Stimulated activated CD8-positive, alpha-beta memory T cell treated with anti-CD3 and anti-CD28 coated beads, Interleukin-7, amount 100 ng/mL, for 1 hour (primary cell): ENCODE measurements at places on chromosomes 5 and 9.

- no peak for DNase-seq
These were observed 225.7 kb downstream of the CACNA1B start for GRCh38 chr9:138103111-138103848.

- no peak for DNase-seq
These were observed 98.1 kb downstream of the JMY start for GRCh38 chr5:79333852-79334557.

GRCh38 chr9:120846906-120847305 lies 4.2 kb upstream of the PSMD5 start:
- no peak for DNase-seq

GRCh38 chr5:122715095-122715494 lies 59.8 kb upstream of the SNX2 start:
- no peak for DNase-seq

DNA sequence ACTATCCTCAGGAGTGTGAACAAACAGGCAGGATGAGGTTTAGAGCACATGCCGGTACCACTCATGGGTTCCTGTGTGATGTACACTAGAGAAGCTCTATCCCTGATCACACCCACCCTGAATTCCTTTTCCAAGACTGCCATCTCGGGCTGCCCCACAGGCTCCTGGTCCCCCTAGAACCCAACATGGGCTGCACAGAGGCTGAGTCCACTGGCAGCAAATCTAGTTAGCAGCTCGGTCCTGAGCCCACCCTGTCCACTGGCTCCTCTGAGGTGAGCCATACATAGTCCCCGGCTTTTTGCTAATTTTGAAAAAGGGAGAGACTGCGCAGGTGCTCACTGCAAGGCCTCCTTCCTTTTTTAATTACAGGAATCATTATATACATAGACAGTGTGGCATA lies 227.0 kb downstream of the FSTL4 start:
- no peak for DNase-seq

DNA sequence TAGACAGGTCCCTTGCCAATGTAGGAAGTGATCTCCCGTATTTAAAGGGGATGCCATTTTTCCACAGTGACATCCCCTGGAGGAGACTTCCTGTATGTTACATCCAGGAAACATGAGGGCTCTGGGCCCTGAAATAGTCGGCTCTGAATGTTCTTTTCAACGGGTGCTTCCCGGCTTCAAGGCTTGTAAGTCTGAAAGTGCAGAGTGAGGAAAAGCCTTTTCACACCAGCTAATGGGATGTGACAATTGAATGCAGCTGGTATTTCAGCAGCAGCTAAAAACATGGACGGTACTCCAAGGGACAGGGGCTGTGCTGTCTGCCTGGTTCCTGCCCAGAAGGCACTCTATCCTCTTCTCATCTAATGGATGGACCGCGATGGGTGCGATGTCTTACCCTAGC lies 1.4 kb downstream of the IL9 start:
- DNase-seq: no peak
